ENCODE measurements at places on chromosomes 5 and 9.

- DNase-seq = no peak
Measured at GRCh38 chr9:113389451-113389850, 11.6 kb downstream of the ALAD start.

GRCh38 chr5:149133795-149134777, 7.2 kb upstream of the ABLIM3 start:
- DNase-seq = peak; percentile 62

DNA sequence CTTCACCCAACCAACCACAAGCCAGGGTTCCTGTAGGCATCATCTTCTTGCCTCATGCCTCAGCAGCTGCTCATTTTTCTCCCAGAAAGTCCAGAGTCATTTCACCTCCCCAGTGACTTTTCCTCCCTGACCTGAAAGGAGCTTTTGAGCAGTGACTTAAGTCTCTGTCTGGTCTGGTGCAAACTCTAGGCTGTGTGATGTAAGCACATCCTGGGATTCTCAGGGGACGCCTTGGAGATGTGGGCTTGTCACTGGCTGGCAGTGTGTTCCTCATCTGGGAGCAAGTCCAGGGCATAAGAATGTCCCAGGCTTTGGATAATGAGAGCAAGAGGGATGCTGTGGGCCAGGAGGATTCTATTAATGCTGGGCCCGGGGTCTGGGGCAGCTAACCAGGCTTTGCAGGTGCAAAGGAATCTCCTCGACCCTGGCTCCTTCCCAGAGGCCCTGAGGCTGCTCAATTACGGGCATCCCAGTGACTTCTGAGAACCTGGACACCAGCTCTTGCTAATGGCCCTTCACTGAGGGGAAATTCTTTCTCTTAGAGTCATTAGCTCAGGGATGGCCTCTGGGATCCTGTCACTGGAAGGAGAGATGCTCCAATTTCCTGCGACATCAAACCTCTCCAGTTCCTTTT, 211.0 kb upstream of the PANK3 start:
- no peak for DNase-seq

DNA sequence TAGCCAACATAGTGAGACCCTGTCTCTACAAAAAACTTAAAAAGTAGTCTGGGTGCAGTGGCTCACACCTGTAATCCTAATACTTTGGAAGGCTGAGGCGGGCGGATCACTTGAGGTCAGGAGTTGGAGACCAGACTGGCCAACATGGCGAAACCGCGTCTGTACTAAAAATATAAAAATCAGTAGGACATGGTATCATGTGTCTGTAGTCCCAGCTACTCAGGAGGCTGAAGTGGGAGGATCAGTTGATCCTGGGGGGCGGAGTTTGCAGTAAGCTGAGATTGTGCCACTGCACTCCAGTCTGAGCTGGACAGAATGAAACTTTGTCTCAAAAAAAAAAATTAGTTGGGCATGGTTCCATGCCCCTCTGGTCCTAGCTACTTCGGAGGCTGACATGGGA, 57.9 kb upstream of the MIER3 start:
- no peak for DNase-seq

- no peak for DNase-seq
Measured at GRCh38 chr5:31362931-31363568, 168.8 kb downstream of the DROSHA start.

- no peak for DNase-seq
Measured at GRCh38 chr5:60455589-60455988, 244.4 kb downstream of the DEPDC1B start.

DNA sequence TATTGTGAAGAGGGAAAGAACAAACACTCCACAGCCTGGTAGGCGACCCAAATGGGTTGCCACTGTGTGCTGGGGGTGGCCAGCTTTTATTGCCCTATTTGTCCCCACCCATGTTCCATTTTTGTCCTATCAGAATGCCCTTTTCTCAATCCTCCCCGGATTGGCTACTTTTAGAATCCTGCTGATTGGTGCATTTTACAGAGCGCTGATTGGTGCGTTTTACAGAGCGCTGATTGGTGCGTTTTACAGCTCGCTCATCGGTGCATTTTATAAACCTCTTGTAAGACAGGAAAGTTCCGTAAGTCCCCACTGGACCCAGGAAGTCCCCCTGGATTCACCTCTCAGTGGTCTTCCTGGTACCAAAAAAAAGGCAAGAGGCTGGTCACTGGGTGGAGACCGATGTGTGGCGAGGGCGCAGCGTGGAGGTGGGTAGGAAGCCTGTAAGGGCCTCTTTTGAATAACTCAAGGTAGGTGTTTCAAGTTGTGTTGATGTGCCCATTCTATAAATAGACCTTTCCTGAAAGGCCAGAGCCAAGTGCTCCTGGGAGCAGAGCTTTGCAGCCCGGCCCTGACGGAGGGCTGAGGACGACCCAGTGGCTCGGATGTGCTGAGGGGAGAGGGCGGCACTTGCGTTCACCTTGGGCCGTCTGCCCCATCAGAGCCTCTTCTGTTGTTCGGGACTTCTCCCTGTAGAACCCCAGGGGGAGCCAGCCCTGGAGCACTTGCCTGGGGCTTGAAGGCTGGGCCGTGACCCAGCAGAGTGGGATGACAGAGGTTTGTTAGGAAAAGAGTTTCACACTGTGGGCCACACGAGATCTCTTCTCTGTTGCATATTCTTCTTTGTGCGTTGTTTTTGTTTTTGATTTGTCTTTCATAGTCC, 7.2 kb upstream of the GFPT2 start:
- no peak for DNase-seq

- DNase-seq = no peak
Measured at GRCh38 chr5:74500110-74500917, 140.2 kb downstream of the ENC1 start.

- no peak for DNase-seq
Measured at GRCh38 chr5:104421431-104421830, 858.8 kb upstream of the NUDT12 start.

- no peak for DNase-seq
Measured at GRCh38 chr9:37905131-37905505, 1.2 kb upstream of the SLC25A51 start.

GRCh38 chr5:8299716-8300115, 430.8 kb downstream of the MTRR start:
- DNase-seq = no peak

DNA sequence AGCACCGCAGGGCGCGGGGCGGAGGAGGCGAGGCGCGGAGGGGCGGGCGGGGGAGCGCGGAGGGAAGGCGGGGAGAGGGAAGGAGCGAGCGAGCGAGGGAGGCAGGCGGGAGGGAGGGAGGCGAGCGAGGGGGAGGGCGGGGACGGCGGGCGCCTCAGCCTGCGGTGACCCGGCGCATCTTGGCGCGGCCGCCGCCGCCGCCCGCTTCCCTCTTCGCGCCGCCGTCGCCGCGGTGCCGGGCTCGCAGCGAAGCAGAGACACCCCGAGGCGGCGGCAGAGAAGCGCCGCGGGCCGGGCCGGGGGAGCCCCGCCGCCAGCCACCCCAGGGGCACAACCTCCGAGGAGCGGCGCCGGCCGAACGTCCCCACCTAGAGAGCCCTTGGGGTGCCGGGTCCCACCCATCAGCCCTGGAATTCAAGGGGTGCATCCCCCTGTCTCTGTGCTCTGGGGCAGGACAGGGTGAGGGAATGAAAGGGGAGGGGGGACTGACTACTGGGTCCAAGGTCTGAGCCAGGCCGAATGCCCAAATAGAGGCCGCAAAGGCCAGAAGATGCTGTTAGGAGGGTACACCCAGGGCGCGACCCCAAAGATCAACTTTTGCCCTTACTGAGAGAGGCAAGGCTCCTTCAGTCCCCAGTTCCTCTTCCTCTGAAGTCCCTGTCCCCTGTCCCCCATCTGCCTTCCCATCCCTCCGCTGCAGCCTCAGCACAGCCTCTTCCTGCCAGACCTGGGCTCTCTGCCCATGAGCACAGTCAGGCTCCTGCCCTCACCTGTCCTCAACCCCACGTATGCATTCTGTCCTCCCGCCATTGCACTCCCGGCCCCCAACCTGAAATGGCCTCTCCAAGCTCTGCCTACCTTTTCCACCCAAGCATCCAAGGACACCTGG, at the start of gene ADAMTS2:
TSS of gene ADAMTS2 (minus strand) at position 29 of the 889 bp plus-strand sequence. CDS start 133 bp downstream, outside the sequence.
- DNase-seq = no peak

DNA sequence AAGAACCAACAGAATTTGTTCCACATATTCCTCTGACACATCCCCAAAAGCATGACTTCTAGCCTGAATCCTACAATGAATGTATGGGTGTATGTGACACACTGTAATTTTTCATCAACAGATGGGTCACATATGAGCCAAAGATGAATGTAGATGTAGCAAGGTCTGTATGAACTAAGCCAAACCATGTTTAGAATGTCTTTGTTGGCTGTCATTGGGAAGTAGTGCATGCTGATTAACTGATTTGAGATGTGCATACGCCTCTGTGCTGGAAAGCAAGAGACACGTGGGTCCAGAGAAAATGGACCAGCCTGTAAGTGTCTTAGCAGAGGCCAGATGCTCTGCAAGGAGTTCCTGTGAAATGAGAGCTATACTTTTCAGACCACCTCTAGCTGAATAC, 222.0 kb downstream of the COMMD10 start:
- no peak for DNase-seq

- DNase-seq = no peak
Measured at GRCh38 chr5:177403102-177403791, 2.8 kb upstream of the PFN3 start.

GRCh38 chr9:115637661-115638060, 515.9 kb upstream of the PAPPA start:
- DNase-seq = no peak

DNA sequence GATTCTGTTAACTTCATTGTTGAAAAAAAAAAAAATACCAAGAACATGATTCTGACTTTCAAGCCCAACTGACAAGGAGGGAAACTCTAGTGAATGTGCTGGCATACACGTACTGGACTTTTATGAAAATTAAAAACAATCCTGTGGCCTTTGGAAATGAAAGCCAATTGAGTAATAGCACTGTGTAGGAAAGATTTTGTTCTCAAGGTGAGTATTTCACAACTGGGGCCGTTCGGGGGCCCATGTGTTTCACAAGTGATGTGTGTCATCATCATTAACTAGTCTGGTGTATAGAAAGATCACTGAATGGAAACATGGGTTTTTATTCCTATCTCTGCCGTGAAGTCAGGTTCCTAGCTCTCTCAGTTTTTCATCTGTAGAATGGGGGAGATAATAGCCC, 605.0 kb upstream of the CLINT1 start:
- DNase-seq = peak; percentile 24

- no peak for DNase-seq
Measured at GRCh38 chr9:126482361-126483044, 131.2 kb upstream of the LMX1B start.

GRCh38 chr9:106799152-106799551, 63.8 kb upstream of the ZNF462 start:
- DNase-seq = no peak

DNA sequence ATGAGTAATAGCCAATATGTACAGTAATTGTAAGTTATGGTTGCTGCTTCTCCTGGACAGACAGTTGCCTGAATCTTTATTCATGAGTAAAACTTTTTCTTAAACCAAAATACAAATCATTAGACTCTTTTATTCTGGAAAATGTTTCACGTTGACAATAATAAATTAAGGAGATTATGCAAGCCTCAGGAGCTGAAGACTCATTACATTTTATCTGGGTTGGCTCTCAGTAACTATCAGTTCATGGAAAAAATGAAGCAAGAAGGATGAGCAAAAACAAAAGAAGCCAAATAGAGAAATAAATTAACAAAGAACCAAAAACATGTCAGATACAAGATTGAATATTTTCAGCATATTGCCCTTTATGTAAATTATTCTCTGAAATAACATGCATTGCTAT, 88.9 kb upstream of the PRR16 start:
- DNase-seq = no peak

- no peak for DNase-seq
Measured at GRCh38 chr9:96241391-96241809, 60.6 kb downstream of the HSD17B3 start.

GRCh38 chr5:180467989-180468731, 26.0 kb upstream of the CNOT6 start:
- no peak for DNase-seq

GRCh38 chr5:78801413-78801812, 152.8 kb upstream of the LHFPL2 start:
- no peak for DNase-seq

DNA sequence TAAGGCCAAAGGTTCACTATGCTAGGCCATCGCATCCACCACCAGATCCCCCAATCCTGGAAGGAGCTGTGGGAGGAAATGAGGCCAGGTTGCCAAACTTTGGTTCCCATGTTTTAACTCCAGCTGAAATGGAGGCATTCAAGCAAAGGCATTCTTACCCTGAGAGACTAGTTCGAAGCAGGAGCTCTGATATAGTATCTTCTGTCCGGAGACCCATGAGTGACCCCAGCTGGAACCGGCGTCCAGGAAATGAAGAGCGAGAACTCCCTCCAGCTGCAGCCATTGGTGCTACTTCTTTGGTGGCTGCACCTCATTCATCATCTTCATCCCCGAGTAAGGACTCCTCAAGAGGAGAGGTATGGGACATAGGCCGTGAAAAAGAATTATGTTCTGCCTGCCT, 75.6 kb downstream of the GAPVD1 start:
- DNase-seq = no peak
